CD8-positive, alpha-beta memory T cell (primary cell): ENCODE measurements at places on chromosomes 11 and 22. TPM values are rescaled to one million over a fixed set of nuclear protein-coding genes. Genes with fewer than 3 reads are reported as not detected.

The MB gene
- polyA plus RNA-seq = not detected

The SHANK2 gene
- not detected for polyA plus RNA-seq

The SCGB1C1 gene
- not detected for polyA plus RNA-seq

GRCh38 chr11:75996523-75997442, 181.8 kb downstream of the UVRAG start:
- no peak for DNase-seq

- DNase-seq = peak; percentile 59
These were observed 85.5 kb downstream of the RCN1 start for GRCh38 chr11:32176223-32176934.

DNA sequence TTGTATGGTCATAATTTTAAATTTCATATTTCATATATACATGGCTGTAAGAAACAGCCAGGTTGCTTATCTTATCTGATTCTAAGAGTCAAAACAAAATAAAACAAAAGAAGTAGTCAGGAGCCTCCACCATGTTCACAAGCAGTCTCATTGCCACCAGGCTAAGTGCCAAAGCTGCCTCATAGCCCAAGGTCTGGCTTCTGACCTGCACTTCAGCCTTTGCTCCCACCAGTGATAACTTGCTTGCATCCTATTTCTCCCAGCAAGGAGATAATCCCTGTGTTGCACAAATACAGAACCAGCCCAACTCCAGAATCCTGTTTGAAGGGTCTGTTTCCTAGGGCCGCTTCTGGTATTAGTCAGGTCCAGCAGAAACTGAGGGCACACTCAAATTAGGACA, 53.9 kb upstream of the TSKU start:
- DNase-seq = no peak

- no peak for DNase-seq
These were observed 105.8 kb downstream of the DSCAML1 start for GRCh38 chr11:117691218-117691514.
